NCI-H524 treated with DMSO at 0.1 percent for 48 hours (cell line): ENCODE measurements at places on chromosomes 16 and 17.
A peak's percentile ranks its signal among the peaks of the same experiment; 100 is the strongest.

DNA sequence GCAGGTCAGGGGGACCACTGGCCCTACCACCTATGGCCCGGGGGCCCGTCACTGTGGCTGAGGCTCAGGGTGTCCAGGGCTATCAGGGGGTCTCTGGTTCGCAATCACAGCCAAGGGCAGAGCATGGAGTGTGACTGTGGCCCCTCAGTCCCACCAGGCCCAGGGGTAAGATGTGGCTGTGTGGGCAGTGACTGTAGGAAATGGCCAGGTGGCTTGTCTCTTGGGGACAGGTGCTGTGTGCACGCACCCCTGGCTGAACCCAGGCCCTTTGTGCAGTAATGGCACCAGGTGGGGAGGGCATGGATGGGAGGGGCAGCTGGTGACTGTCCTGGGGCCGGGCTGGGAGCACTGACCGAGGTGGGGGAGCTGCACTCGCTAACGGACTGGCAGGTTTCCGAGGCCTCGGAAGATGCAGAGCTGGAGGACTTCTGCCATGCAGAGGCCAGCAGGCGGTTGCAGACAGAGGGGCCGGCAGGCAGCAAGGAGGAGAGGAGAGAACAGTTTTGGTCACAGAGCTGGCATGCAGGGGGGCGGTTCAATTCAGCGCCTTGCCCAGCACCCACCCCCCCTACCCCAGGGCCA, 18.8 kb downstream of the IL34 start:
- DNase-seq = no peak

DNA sequence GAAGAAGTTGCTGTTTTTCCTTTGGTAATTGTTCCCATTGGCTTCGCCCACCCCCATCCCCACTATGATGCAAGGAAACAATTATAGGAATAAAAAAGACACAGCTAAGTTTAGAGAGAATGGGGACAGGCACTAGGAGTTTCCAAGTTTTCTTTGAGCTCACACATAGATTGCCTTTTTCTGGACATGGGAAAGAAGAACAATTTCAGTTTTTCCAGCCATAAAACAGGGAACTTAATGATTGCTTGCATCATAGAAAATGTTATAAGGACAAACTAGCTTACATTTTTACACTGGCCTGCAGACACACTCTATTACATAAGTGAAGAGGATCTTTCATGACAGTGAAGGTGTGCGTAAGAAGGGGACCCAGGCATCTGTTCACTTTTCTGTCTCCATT, 142.3 kb upstream of the ZFHX3 start:
- no peak for DNase-seq

- no peak for DNase-seq
Measured at GRCh38 chr16:54453871-54454270, 167.3 kb upstream of the IRX3 start.

DNA sequence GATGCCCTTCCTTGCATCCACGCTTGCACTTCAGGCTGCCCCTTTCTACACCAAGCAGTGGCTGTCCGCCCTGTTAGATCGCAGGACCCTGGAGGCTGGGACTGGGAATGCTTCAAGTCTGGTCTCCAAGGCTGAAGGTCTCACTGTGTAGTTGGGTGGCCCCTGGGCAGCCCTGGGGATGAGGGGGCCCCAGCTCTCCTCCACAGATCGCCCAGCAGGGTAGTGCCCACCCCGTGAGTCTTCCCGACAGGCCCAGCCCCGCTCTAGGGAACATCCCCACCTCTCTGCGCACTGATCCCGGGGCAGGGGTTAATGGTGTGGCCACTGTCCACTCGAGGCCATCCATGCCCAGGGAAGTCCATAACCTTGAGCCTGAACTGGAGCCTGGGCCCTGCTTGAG, 10.3 kb downstream of the ZNF213 start:
- no peak for DNase-seq

DNA sequence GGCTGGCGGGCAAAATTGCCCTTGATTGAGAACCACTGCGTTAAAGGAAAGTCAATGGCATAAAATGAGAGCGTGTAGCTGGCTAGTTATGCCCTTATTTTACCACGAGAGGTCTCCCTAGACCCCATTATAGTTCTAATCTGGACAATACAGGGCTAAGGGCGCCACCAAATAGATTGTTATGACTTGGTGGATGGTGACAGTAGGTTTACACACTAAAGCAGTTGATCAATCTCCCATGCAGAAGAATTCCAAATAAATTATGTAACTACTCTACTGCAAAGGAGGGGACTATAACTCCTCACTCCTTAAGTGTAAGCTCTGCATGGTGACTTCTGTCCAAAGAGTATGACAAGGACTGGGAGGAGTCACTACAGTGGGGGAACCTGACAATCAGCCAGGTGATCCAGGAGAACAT, 20.4 kb upstream of the YPEL2 start:
- DNase-seq = peak; percentile 45

DNA sequence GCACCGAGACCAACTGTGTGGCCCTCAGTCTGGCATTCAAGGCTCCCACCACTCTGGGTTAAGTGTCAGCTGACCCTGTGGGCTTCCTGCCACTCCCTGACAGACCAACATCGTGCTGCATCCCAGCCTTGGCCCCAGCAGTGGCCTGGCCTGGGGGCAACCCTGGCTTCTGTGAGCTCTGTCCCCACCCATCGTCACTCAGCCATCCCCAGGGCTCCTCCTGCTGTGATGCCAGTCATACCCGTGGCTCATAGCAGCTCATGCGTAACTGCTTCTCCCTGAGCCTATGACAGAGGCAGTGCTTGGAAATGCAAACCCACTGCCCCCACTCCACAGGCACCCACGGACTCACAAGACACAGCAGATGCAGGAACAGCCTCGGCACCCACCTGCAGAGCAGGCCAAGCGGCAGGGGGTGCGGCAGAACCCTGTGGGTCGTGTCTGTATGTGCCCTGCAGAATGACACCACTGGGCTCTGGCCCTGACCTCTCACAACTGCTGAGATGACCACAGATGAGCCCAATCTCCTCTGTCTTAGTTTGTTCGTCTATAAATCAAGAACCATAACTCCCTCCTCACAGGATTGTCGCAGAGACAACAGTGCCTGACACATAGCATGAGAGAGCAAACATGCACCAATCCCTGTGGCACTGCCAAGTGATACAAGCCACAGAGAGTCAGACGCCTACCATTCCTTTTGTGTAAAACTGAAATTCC, 26.6 kb downstream of the PIEZO1 start:
- DNase-seq = no peak

DNA sequence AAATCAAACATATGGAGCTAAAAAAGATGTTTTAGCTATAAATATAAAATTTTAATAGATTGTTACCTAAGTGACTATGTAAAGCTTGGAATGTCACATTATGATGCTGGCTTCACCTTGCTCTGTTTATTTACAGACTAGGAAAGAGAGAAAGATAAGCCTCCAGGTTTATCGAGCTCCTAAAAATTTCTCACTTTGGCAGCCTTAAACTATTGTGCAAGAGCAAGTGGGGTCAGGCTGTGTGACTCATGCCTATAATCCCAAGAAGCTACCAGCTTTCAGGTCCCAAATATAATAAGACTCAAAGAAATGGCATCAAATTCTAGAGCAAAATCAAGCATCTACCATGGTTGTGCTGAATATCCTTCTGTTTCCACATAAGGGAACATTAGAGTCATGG, 34.3 kb upstream of the PRSS54 start:
- no peak for DNase-seq

- DNase-seq = no peak
Measured at GRCh38 chr17:4313221-4314114, 49.7 kb upstream of the ANKFY1 start.

DNA sequence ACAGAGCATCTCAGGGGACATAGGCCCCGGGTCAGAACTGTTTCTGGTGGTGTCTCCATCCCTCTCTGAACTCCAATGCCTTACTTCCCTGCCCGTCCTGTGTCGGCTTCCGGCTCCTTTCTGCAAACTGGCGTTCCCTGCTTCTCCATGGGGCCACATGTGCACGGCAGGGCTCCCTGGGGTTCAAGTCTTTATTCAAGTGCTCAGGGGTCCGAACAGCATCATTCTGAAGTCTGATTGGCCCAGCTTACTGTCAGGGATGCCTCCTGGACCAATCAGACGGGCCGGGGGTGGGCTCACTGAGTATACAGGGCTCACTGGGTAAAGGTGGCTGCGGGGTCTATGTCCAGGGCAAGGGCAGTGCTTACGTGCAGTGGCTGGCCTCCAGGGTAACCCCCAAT, 17.1 kb downstream of the C16orf82 start:
- no peak for DNase-seq

GRCh38 chr16:70553645-70554044, 30.0 kb downstream of the SF3B3 start:
- no peak for DNase-seq

DNA sequence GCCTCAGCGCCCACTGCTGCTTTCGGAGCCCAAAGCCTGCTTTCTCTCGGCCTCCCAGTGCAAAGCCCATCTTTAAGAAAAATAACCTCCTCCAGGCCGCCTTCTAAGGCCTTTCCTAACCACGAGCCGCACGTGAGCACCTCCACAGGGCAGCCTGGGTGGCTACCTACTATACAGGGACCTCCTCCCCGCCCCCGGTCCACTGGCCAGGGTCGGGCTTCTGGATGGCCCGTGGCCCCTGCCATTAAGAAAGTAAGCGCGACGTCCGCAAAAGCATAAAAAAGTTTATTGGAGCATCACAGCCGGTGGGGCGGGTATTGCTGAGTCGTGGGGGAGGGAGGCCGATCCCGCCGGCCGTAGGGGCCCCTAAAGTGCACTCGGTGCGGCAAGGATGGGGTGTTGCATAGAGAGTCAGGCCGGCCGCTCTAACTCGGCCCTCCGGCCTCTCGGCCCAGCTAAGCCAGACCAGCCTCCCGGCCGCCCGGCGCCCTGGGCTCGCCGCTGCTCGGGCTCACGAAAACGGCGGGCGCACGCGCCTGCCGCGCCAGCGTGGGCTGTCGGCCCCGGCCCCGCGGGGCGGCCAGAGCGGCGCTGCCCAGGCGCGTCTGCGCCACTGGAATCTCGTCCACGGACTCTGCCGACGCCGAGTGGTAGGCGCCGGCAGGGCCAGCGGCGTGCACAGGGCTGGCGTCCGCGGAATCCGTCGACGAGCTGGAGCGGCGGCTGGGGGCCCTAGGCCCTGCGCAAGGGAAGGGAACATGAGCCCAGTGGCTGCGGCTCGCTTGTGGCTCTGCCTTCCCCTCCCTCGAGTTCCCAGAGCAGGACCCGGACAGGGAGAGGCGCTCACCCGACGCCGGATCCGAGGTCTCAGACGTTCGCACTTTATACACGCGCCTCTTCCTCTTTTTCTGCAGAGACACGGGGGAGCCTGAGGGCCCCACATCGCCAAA, 1.1 kb upstream of the TPPP3 start:
- no peak for DNase-seq

DNA sequence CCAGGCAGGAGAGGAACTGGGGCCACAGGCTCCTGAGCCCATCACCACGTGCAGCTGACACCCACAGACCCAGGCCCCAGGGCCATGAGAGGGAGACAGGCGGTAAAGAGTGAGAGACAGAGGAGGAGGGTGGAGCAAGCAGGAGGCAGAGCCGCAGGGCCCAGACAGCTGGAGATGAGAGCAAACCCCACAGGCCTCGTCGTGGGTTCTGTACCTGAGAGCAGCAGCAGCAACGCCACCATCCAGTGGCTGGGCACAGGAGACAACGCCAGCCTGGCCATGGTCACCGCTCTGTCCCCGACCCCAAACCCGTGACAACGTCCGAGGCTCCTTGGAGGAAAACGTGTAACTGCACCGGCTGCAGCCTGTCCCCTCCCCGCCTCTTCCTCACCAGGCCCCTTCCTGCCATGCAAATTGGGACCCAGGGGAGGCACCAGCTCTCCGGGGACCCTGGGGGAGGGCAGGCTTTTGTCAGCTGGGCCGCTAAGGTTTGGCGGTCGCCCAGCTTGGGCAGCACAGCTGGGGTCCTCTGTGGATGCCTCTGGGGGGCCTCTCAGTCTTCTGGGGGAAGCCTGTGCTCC, at the start of gene CD79B:
TSS of gene CD79B (minus strand) at position 351 of the 581 bp plus-strand sequence. CDS start at position 281, 70 bp downstream.
- DNase-seq = no peak

- no peak for DNase-seq
Measured at GRCh38 chr17:8029121-8029520, 9.7 kb upstream of the ALOX15B start.
